Metanephros (tissue), 2 donors: ENCODE measurements at places on chromosomes 5 and 9. TPM values are rescaled to one million over a fixed set of nuclear protein-coding genes. Genes with fewer than 3 reads are reported as not detected.

IGFBPL1 gene
- total RNA-seq = 2.2 TPM

CCNI2 gene
- 4.5 TPM for total RNA-seq

PFN3 gene
- not detected for total RNA-seq

FREM1 gene
- total RNA-seq = 172 TPM

SLC36A2 gene
- 6.4 TPM for total RNA-seq

MARCOL gene
- total RNA-seq = not detected

CARTPT gene
- total RNA-seq = 0.23 TPM
